ENCODE measurements at places on chromosomes 5 and 9. TPM values are rescaled to one million over a fixed set of nuclear protein-coding genes. Genes with fewer than 3 reads are reported as not detected.

PCDHB15 gene
- 8.0 TPM for total RNA-seq

PCDHA10 gene
- 1.6 TPM for total RNA-seq

ATOSB gene
- 9.5 TPM for total RNA-seq

PTPRD gene
- total RNA-seq = 23.1 TPM

ARHGEF39 gene
- 1.3 TPM for total RNA-seq

RIOK2 gene
- 18.8 TPM for total RNA-seq
